ENCODE measurements at places on chromosomes 16 and 17.

DNA sequence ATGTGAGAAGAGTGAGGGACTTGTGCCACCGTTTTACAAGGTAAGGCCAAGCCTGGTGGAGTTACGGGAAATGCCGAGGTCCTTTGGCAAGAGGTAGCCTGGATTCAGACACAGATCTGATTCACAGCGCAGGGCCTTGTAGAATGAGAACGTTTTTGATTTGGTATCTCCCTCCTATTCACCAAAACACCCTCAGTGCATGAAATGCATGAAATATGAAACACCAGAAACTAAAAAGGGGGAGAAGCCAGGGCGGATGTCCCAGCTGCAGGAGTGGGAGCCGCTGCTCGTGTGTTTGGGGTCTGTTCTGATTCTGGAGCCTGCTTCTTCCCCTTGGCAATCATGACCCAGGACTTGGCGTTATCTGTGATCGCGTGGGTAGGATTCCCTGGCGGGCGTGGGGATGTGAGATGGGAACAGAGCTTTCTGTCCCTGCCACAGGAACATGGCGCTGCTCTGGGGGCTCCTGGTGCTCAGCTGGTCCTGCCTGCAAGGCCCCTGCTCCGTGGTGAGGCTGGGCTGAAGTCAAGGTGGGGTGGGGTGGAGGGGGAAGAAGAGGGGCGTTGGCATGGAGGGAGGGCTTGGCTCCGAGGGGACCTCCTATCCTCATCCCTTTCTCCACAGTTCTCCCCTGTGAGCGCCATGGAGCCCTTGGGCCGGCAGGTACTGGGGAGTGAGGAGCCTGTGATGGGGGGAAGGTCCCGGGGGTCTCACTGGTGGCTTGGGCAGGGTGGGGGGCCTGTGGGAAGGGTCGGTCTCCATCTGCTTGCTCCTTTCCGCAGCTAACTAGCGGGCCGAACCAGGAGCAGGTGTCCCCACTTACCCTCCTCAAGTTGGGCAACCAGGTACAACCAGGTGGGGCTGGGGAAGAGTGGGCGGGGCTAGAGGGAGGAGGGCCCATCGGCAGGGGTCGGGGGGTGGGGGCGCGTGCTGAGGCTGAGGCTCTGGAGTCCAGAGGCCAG is 2.2 kb downstream of the SERPINF2 start:
- no peak for DNase-seq

DNA sequence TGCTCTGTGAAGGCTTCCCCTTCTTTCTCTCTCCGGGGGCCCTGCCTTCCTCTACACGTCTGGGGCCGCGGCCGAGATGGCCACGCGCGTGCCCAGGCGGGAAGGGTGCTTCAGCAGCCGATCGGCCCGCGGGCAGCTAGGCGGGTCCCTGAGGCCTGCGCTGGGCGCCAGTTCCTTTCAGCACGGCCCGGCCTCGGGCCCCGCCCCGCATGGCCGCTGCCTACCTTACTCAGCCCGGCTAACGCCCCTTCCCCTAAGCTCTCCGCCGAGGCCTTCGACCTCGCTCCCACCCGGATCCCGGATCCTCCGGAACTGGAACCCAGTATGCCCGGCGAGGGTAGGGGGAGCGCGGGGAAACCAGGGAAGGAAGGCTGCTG is 335 bp downstream of the TMEM11 start:
- no peak for DNase-seq

DNA sequence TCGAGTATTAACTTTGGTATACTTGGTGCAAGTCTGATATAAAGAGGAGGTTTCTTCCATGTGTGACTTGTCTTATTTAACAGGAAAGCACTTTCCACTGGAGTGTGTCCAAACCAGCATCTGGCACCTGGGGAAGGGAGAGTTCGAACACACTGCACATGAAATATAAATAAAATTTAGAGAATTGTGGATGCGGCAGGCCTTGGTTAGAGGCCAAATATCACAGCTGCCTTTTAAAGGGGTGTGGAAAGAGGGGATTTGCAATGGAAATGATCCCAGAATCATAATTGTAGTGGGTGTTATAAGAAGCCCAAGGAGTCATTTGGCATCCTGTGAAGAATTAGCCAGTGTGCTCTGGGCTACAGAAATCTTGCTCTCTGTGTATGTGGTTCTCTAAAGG is 4.3 kb upstream of the NXN start:
- no peak for DNase-seq

DNA sequence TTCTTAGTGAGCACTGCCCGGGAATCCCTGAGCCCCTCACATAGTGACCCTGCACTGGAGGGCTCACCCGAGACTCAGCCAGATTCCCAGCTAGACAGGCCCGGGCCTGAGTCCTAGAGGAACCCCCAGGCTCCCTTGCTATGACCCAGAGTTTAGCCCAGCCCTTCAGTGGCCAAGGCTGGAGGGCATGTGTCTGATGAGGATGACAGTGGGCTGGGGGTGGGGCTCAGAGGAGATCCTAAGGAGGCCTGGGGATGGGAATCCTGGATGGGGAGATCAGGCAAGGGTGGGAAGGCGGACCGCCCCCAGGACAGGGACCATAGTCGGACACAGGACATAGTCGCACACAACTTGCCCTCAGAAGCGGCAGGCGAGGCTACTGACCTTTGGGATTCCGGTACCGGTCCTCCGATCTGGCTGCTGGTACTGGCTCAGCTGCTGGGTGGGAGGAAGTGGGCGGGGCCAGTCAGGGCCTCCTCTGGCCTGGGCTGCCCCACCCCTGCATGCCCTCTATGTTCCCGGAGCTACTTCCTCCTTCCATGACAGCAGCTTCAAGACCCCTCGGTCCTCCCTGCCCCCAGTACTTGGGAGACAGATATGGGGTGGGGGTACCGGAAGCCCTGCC is 1.1 kb downstream of the CD79B start:
- DNase-seq, result no peak

- DNase-seq, result no peak
Observed at GRCh38 chr16:66006485-66006884, 360.0 kb upstream of the CDH5 start.

- peak; percentile 57 for DNase-seq
Observed at GRCh38 chr17:43356999-43357398, 41.8 kb upstream of the ARL4D start.

- no peak for DNase-seq
Observed at GRCh38 chr16:27636453-27637240, 86.7 kb downstream of the KATNIP start.

DNA sequence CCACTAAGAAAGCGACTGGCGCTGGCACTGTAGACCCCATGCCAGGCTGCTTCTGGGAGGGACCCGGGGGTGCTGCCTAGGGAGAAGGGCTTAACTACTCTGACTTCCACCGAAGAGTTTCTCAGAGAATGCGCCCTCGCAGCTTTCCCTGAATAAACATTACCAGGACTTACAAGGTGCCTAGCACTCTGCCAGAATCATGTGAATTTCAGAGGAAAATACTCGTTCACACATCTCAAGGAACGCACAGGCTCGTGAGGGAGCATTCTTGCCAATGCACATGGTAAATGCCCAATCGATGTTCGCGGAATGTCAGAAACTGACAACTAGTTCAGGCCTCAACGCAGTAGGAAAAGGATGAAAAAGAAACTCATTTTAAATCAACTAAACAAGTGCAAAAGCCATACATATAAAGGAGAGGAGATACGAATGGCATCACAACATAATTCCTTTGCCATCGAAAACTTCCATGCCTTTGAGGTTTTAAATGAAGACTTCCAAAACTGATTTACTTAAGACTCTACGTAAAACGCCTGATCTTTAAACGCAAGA is 999 bp downstream of the CMC2 start:
- DNase-seq, result no peak

DNA sequence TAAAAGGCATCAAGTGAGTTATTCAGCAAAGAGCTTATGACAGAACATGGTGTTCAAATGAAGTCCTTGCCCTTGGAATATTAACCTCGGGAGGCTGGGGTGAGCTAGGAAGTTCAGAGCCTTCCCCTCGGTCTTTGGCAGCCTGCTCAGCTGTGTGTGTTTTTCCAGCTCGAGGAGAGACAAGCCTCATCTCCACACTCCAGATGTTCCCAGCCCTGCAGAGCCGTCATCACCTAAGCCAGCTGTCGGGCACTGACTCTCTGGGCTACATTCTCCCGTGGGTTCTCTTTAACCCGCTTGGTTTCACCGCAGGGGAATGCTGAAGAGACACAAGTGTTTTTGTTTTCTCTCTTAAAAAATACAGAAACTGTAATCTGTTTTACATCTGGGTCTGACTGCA is 47.1 kb downstream of the IRX3 start:
- no peak for DNase-seq

DNA sequence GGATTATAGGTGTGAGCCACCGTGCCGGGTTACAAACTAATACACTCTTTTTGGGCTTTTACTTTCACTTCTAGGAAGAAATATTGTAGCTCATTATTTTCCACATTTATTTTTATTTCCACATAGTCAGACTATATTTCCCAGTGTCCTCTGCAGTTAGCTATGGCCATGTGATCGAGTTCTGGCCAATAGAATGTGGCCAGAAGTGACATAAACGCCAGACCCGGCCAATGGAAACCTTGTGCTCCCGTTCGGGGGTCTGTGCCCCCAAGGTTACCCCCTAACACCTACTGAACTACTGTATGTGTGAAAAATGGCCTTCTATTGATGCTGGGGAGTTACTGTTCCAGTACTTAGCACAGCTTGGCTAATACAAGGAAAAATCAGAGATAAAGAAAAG is 13.2 kb upstream of the RPTOR start:
- no peak for DNase-seq

DNA sequence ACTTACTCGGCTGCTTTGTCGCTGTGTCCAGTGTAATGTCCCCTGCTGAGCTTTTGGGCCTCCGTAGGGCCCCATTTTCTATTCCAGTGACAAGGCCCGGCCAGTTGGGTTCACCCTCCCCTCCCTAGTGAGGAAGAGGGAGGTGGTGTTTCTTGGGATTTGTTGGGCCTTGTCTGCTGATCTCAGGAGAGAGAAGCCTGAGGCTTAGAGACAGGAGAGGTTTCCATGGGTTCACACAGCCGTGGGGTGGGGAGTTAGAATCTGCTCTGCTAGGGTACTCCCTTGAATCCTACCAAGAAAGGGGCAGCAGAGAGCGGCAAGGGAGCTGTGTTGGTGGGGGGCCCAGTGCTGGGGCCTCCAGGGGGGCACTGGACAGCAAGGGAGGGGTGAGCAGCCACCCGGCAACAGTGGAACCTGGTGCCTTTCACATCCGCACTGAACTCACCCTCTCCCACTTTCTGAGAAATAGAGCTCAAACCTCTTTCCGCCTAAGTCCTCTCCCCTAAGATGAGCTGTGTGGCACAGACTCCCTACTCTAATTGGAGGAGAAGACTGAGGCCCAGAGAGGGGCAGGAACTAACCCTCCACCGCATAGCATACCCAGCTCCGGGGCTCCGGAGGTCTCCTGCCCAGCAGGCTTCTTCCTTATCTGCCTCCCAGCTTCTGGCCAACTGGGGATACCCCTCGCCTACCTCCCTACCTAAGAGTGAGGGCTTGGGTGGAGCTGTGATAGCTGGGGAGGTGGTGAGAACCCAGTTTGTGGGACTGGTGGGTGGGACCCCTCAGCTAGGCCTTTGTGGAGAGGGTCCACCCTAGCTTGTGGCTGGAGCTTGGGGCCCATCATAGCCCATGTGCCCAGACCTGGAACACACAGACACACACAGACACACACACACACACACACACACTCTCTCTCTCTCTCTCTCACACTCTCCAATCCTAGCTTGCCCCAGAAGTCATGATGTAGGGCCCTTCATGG is 6.8 kb downstream of the TBKBP1 start:
- DNase-seq, result no peak

DNA sequence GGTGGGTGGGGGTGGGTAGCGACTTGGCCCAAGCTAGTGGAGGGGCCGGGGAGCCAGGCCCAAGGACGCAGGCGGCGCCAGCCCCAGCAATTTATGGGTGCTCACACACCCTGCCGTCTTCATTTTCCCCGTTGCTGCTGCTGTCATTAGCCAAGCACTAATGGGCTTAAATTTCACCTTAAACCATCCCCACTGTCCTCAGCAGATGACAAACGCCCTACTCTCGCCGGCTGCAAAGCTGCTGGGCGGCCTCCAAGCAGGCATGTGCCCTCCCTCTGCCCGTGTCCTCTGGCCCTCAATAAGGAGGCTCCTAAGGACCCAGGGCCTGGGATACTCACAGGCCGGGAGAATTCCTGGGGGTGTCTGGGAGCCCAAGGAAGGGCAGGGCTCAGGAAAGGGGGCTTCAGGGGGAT is 66.1 kb downstream of the SREBF1 start:
- DNase-seq, result no peak

GRCh38 chr16:11033629-11034420 is 89.5 kb downstream of the CLEC16A start:
- no peak for DNase-seq

DNA sequence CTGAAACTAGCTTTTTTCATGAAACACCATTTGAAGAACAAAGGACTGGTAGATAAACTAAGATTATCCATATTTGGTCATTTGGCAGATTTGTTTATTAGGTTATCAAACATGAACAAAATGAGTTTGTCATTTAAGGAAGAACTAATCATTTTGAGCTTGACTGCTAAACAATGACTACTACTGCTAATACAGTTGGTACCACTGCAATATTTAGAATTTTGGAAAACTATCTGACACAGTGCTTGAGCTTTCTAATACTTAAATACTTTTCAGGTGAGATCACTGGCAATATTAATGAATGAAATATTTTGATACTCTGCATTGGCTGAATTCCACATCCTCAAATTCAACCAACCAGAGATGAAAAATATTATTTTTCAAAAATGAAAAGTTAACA is 47.2 kb downstream of the MED13 start:
- no peak for DNase-seq

GRCh38 chr16:17446661-17447060 is 24.1 kb downstream of the XYLT1 start:
- DNase-seq, result no peak

GRCh38 chr17:77222356-77222755 is 81.6 kb downstream of the SEC14L1 start:
- DNase-seq, result no peak

GRCh38 chr17:64357191-64357981 is 33.3 kb downstream of the PECAM1 start:
- DNase-seq, result no peak

DNA sequence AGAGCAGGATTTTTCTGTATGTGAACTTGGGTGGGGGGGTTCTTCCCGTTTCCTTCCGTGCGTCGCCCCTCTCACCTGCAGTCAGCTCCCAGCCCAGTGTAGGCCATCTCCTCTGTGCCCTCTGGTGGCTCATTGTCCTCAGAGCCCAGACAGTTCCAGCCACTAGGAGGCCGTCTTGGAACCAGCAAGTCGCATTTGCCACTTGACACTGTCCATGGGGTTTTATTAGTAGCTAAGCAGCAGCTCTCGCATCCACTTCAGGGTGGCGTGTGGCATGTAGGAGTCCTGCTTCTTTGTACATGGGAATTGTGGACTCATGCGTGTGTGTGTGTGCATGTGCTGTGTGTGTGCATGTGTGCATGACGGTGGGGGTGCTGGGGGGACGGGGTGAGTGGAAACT is 74.0 kb downstream of the SEC14L1 start:
- DNase-seq, result no peak

Data from epithelial cell of prostate (primary cell).